Head of caudate nucleus (tissue), 42 donors: ENCODE measurements at places on chromosomes 11 and 22.

GRCh38 chr11:1839924-1840779 is 1.4 kb downstream of the TNNI2 start:
- DNase-seq = no peak

- DNase-seq = peak; percentile 31
These were observed 49.6 kb downstream of the NUP98 start for GRCh38 chr11:3747704-3748103.

DNA sequence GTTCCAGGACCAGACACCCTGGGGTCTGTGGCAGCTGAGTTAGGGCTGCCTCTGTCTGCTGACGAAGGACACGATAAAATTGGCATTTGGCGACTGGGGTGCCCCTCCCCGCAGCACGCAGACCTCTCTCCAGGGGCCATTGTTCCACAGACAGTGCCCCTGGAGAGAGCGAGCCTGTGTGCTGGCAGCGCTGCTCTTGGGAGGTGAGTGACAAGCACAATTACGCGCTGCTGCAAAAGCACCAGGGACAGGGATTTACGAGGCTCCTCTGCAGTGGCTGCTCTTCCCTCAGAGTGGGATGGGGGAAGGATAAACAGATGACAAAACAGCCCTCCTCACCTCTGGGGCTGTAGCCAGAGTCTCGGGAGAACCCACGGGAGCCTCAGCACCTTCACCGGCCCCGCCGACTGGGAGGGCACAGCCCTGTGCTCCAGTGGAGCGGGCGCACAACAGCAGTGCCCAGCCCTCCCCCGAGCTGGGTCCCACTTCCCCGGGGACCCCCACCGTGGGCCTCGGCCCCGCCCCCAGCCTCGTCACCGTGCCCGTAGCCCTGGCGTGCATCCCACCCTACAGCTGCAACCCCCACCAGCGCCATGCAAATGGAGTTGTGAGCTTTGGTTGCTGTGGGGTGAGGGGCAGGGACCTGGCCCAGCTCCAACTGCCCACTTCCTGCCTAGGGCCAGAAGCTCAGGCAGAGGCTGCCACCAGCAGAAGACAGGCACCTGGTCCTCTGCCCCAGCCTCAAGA is 19.6 kb downstream of the CHID1 start:
- DNase-seq = peak; percentile 57

DNA sequence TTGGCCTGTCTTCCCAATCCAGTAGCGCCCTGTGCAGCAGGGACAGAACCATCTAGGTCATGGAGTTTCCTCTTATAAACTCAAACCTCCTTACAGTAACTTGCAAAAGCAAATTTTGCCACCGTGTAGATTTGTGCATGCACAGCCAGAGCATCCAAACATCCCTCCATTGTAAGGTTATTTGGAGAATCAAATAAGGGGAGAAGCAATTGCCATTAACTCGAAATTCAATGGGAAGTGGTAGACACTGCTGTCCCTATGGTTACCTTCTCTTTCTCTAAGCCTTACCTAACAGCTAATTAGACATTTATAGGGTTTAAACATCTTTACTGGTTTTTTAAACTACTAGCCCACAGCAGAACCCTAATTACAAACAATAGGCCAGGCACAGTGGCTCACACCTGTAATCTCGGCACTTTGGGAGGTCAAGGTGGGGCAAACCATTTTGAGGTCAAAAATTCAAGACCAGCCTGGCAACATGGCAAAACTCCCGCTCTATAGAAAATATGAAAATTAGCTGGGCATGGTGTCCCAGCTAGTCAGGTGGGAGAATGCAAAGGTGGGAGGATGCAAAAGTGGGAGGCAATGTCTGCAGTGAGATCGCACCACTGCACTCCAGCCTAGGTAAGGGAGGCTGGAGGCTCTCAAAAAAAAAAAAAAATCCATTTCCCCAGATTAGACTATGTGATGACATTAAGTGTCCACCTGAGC is 6.6 kb downstream of the HSPA8 start:
- DNase-seq = no peak

- no peak for DNase-seq
These were observed 15.0 kb downstream of the MPPED1 start for GRCh38 chr22:43426816-43427215.
